T-helper 2 cell treated with Interferon-gamma antibody and Interleukin-4, amounts not matched to agents 100 ng/mL and 5 ng/mL, for 36 hours (primary cell): ENCODE measurements at places on chromosomes 6 and 20. TPM values are rescaled to one million over a fixed set of nuclear protein-coding genes. Genes with fewer than 3 reads are reported as not detected.

Gene TFAP2C
- not detected in 2 replicates for total RNA-seq

Gene TPD52L1
- not detected in 2 replicates for total RNA-seq

Gene NANP
- 5.8 and 6.6 TPM in 2 replicates for total RNA-seq

Gene OPRM1
- total RNA-seq, result not detected in 2 replicates

Gene MUC21
- not detected in 2 replicates for total RNA-seq

Gene C6orf58
- not detected in 2 replicates for total RNA-seq

Gene GCNT2
- 3.3 and 3.6 TPM in 2 replicates for total RNA-seq

Gene COL9A1
- not detected in 2 replicates for total RNA-seq

Gene PTCHD4
- total RNA-seq, result not detected in 2 replicates

Gene TMEM74B
- 0.09 TPM in 1 of 2 replicates, not detected in the other for total RNA-seq

Gene DZANK1
- 1.2 and 1.5 TPM in 2 replicates for total RNA-seq

Gene PLCB1
- total RNA-seq, result 0.18 and 0.75 TPM in 2 replicates

Gene SLC2A4RG
- 102 and 113 TPM in 2 replicates for total RNA-seq

Gene PKIB
- total RNA-seq, result 0.36 and 0.95 TPM in 2 replicates

Gene SUPT3H
- 9.5 TPM in 2 replicates for total RNA-seq

Gene SYCP2
- total RNA-seq, result 8.5 and 9.0 TPM in 2 replicates

Gene CGA
- not detected in 2 replicates for total RNA-seq

Gene GFOD1
- total RNA-seq, result 5.3 and 5.4 TPM in 2 replicates

Gene MACROD2
- not detected in 2 replicates for total RNA-seq

Gene HMGCLL1
- not detected in 2 replicates for total RNA-seq

Gene SYNDIG1
- not detected in 2 replicates for total RNA-seq

Gene GRM1
- not detected in 2 replicates for total RNA-seq

Gene SLC32A1
- not detected in 2 replicates for total RNA-seq

Gene NKAIN4
- not detected in 2 replicates for total RNA-seq

Gene TSPYL1
- 37.9 and 41.1 TPM in 2 replicates for total RNA-seq

Gene SRSF12
- not detected in 2 replicates for total RNA-seq

Gene ADTRP
- 0.39 TPM in 2 replicates for total RNA-seq

Gene HM13
- 189 and 191 TPM in 2 replicates for total RNA-seq

Gene TXLNB
- total RNA-seq, result 0.36 and 0.55 TPM in 2 replicates

Gene PABPC1L
- 54.7 and 55.7 TPM in 2 replicates for total RNA-seq

Gene PAX1
- not detected in 2 replicates for total RNA-seq

Gene TMEM244
- total RNA-seq, result not detected in 2 replicates
